ENCODE measurements at places on chromosomes 5 and 9.

GRCh38 chr5:34500236-34500847, 155.8 kb upstream of the RAI14 start:
- DNase-seq = no peak

GRCh38 chr5:39992617-39993202, 567.9 kb upstream of the DAB2 start:
- no peak for DNase-seq

- no peak for DNase-seq
Measured at GRCh38 chr5:114477816-114478334, 116.0 kb downstream of the KCNN2 start.

DNA sequence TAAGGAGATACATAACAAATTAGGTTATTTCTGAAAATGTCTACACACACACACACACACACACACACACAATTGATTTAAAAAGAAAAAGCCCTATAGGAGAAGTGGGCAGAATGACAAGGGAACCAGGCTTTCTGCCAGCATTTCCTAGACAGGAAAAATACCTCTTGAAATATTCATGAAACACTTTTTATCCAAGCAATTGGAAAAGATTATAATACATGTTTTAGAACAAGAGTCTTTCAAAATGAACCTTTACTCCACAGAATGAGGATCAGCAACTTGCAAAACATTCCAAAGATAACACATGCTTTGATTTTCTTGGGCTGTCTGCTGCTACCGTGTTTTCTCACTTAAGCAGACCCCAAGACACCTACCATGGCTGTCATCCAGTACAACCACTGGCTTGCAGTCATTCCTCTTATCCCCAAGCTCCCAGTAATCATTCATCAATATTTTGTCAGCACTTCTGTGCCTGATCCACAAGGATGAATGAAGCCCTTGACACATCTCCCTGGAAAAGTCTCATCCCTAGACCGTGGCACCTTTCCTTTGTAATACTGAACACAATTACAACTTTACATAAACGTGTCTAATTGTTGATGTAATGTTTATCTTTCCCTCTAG, 717.1 kb upstream of the ZNF608 start:
- DNase-seq = no peak

GRCh38 chr5:51960617-51961121, 577.4 kb downstream of the ISL1 start:
- DNase-seq = no peak

- DNase-seq = no peak
Measured at GRCh38 chr5:82365744-82366228, 87.6 kb upstream of the RPS23 start.

DNA sequence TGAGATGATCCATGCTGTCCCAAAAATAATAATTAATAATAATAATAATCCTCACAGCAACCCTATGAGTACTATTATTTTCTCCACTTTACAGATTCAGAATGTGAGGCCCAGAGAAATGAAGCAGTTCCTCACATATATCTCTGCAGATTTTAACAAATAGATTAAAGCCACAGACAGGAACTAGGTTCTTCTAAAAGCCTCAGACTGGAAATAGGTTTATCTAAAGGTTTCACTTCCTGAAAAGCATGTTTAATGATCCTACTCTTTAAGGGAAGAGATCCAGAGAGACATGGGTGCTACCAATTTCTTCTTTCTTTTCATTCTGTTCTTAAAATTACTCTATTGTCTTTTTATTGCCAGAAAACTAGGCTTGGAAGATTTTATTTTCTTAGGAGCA, 1079.4 kb upstream of the COX7C start:
- no peak for DNase-seq

- no peak for DNase-seq
Measured at GRCh38 chr9:93658184-93658925, 82.0 kb downstream of the PHF2 start.

DNA sequence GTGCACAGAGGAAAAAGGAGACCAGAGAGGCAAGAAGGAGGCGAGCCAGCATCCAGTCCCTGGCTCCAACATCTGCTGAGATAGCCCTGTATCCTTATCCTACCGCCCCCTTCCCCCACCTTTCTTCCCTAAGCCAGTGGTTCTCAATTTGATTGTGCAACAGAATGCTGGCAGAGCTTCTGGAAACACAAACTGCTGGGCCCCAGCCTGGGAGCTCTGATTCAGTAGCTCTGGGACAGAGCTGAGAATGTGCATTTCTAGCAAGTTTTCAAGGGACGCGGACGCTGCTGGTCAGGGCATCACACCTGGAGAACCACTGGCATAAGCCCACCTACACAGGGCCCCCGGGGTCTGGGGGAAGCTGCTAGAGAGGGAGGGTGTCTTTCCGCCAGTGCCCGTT, 21.1 kb downstream of the AK8 start:
- DNase-seq = no peak

GRCh38 chr5:76305269-76305668, 97.8 kb upstream of the IQGAP2 start:
- DNase-seq = no peak

- DNase-seq = no peak
Measured at GRCh38 chr9:98045234-98046179, 11.0 kb upstream of the NANS start.

DNA sequence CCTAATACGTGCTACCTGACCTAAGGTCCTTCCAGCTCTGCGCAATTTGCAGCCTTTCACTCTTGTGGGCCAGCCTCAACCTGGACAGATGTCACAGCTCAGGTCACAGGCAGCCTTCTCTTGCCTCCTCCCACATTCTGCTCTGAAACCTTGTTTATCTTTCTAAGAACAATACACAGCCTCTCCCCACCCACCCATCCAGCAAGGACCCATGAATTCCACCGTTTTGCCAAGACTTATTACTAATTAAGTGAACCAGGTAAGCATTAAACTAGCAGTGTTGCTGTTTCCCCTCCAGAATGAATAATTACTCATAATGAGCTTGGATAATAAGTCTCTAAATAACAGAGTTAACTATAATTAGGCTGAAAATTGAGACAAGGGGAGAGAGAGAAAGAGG, 11.0 kb downstream of the FABP6 start:
- no peak for DNase-seq

- DNase-seq = no peak
Measured at GRCh38 chr9:27437652-27438373, 86.3 kb upstream of the IFNK start.

DNA sequence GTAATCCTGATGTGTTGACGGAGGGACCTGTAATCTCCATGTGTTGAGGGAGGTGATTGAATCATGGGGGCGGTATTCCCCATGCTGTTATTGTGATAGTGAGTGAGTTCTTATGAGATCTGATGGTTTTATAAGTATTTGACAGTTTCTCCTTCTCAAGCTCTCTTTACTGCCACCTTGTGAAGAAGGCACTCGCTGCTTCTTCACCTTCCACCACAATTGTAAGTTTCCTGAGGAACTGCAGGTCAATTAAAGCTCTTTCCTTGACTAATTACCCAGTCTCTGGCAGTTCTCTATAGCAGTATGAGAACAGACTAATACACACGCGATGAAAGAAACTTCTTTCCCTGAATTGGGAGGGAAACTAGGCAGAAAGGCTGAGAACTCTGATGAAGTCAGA, 141.1 kb upstream of the RAD23B start:
- DNase-seq = no peak

GRCh38 chr9:109101810-109102209, 17.9 kb downstream of the TMEM245 start:
- DNase-seq = no peak

GRCh38 chr9:90044710-90045151, 439.9 kb downstream of the GADD45G start:
- DNase-seq = no peak

- no peak for DNase-seq
Measured at GRCh38 chr5:124289641-124290311, 456.7 kb downstream of the ZNF608 start.

- no peak for DNase-seq
Measured at GRCh38 chr5:104361932-104362331, 799.3 kb upstream of the NUDT12 start.

DNA sequence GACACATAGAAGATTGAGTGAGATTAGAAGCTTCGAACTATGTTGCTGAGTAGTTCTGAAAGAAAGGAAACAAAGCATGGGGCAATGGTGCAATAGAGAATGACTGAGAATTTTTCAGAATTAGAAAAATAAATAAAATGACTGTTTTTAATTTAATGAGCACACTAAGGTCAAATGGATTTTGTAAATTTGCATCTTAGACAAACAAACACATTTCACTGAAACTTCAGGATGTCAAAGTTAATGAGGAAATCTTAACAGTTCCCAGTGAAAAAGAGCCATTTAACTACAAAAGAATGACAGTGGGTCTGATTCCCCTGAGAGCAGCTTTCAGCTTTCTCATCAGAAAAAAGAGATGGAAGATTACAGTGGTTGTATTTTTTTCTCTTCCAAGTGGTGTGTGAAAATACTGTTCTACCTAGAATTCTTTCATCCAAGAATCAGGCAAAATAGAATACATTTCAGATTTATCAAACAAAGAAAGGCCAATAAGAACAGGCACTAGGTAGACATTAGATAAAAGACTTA, 591.9 kb downstream of the SEMA5A start:
- DNase-seq = no peak

- DNase-seq = no peak
Measured at GRCh38 chr5:171771856-171772255, 13.8 kb upstream of the SMIM23 start.

- DNase-seq = no peak
Measured at GRCh38 chr5:14357441-14357840, 214.3 kb downstream of the TRIO start.

DNA sequence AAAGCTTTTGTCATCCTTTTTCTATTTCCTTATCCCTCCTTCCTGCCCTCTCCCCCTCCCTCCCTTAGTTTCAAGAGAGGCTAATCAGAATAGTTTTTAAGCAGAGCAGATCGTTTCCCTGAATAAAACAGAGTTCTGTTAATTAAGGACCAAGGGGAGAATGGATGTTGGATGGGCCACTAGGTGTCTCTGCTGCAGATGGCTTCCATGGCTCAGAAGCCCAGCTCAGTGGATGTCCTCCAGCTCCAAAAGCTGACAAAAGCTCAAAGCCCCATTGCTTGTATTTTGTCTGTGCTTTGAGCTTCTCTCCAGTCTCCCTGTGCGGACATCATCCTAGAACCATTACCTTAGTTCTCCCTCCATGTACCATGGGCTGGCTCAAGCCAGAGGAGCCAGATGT, 21.0 kb upstream of the NPR3 start:
- DNase-seq = no peak

- DNase-seq = peak; percentile 94
Measured at GRCh38 chr5:56123531-56124243, 109.4 kb downstream of the ANKRD55 start.

- no peak for DNase-seq
Measured at GRCh38 chr9:113139225-113139829, 11.5 kb upstream of the SLC31A2 start.

- DNase-seq = no peak
Measured at GRCh38 chr5:43409809-43410271, 2.4 kb downstream of the CCL28 start.

GRCh38 chr5:6634306-6634705, 1.1 kb downstream of the SRD5A1 start:
- DNase-seq = no peak

DNA sequence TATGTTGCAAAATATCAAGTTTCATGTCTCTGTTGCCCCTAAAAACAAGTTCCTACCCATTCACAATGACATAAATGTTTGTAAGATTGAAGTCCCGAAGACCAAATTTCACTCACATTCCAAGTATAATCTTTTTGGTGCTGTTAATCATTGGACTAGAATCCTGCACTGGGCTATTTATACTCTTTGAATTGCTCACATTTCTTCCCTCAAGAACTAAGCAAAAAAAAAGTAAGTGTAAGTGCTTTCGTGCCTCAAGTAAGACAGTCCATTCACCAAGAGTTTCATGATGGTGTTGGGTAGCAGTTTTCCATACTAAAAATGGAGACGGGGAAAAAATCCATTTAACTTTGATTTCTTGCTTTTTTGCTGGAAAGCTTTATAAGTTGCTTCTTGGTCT, 242.3 kb downstream of the EBF1 start:
- DNase-seq = no peak

DNA sequence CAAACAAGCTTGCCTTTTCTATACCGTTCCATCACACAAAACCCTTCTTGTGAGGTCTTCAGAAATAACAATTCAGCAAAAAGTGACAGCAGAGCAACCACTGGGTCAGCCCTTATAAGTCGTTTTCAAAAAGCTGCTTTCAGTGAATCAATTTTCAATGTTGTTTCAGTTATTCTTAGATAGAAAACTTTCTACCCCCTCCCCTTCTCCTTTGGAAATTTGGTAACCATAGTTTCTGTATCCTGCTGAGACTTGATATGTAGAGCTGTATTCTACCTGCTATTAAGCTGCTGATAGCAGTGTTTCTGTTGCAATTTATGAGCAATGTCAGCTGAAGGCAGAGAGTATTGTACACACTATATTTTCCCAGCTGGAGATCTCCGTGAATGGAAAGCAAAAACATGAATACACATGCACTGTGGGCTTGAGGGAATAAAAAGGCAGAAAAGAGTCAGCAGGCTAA, 75.7 kb downstream of the ZNF608 start:
- DNase-seq = no peak

- DNase-seq = no peak
Measured at GRCh38 chr9:20417373-20418080, 204.8 kb downstream of the MLLT3 start.

DNA sequence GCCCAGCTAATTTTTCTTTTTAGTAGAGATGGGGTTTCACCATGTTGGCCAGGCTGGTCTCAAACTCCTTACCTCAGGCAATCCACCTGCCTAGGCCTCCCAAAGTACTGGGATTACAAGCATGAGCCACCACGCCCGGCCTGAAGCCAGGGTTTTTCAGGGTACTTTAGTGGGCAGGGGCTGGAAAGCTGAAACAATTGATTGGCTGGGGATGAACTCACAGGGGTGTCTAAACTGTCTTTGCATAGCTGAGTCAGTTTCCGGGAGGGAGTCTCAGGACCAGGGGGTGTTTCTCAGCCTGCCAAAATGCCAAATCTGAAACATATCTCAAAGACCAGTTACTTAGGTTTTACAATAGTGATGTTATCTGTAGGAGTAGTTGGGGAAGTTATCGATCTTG, 46.1 kb downstream of the PRUNE2 start:
- DNase-seq = no peak

DNA sequence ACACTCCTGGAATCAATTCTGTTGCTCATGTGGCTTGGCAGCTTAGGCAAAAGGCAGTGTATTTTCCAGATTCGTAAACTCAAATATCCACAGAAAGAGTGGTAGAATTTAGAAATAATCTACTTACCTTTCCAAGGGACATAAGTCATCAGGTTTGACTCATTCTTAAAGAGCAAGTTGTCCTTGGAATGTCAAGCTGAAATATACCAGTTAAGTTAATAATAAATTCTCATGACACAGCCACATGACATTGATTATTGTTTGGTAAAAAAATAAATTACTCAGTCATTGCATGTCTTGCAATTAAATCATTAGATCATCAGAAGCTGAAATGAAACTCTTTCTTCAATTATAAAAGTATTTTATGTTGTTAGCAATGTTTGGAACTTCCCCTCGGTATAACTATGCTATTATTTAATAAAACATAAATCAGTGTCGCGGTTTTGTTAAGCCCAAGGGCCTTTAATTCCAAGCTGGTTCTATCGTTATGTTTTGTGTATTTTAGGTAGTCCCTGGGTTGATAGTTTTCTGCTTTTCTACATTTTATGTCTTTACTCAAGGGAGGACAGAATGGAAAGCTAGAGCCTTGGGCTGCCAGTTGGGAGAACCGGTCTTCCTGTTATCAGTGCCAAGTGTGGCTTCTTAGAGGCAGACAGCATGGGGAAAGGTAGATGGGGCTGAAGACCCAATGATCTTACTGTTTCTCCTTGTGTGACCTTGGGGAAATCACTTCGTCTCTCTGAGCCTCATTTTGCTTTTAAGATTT, 79.3 kb upstream of the PRLR start:
- no peak for DNase-seq

- peak; percentile 19 for DNase-seq
Measured at GRCh38 chr9:99326112-99326916, 104.2 kb downstream of the SEC61B start.

GRCh38 chr5:143245929-143246561, 157.4 kb downstream of the NR3C1 start:
- peak; percentile 92 for DNase-seq
